ENCODE measurements at places on chromosomes 1 and 21. TPM values are rescaled to one million over a fixed set of nuclear protein-coding genes. Genes with fewer than 3 reads are reported as not detected.

The KCNJ15 gene
- total RNA-seq, result 0.19 TPM

The IFI44L gene
- total RNA-seq, result 0.34 TPM

The FLAD1 gene
- total RNA-seq, result 59.9 TPM

The CDC14A gene
- 6.3 TPM for total RNA-seq

The CNST gene
- total RNA-seq, result 22.5 TPM

The NFASC gene
- 3.4 TPM for total RNA-seq

The ZNF648 gene
- total RNA-seq, result 0.38 TPM

The TAF12 gene
- total RNA-seq, result 46.8 TPM

The PHC2 gene
- 241 TPM for total RNA-seq

The HUNK gene
- total RNA-seq, result not detected

The TDRD10 gene
- not detected for total RNA-seq

The TPTE gene
- total RNA-seq, result 5.3 TPM

The MRPL39 gene
- total RNA-seq, result 42.6 TPM

The GBP2 gene
- 16.2 TPM for total RNA-seq

The AMY1B gene
- not detected for total RNA-seq

The COL8A2 gene
- total RNA-seq, result 1.1 TPM

The SLAMF8 gene
- total RNA-seq, result not detected

The PCP4L1 gene
- total RNA-seq, result not detected

The IL20 gene
- total RNA-seq, result not detected

The TFF1 gene
- total RNA-seq, result not detected

The SGIP1 gene
- 0.60 TPM for total RNA-seq

Measured in A375 (cell line).